ENCODE measurements at places on chromosomes 3 and 15. TPM values are rescaled to one million over a fixed set of nuclear protein-coding genes. Genes with fewer than 3 reads are reported as not detected.

HRH1 gene
- 1.4 TPM for total RNA-seq

GOLGA8H gene
- total RNA-seq, result 0.16 TPM

LSG1 gene
- total RNA-seq, result 23.4 TPM

SEMA3F gene
- total RNA-seq, result 10.2 TPM

LIPC gene
- total RNA-seq, result 1.5 TPM

DNA sequence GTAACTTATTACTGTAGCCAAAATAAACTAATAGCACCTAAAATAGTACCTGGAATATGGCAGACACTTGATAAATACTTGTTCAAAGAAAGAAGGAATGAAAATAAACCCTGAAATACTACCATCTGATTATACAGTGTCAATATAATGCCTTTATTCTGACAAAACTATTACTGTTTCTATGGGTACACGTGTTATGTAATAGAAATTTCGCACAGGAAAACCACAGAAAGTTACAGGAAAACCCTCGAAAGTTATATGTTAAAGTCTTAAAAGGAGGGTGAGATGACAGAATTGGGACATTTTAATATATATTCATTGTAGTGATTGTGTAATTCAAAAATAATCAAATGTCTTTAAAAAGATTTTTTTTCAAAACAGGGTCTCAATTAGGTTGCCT is 28.8 kb downstream of the ETFA start:
- DNase-seq, result no peak

DNA sequence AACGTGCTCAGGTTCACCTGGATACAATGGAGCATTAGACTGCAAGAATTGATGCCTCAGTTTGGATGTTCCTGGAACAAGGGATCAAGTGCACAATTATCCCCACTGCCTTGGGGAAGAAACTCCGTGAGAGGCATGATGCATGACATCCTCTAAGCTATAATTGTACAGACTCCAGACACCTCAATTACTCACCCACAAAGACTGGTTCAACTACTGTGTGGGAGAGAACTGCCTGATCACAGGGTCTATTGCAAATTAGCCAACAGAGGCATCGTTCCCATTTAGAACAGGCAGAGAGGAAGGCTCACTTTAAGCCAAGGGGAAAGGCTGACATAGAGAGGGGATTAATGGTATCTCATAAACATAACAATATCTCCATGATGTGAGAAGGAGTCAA is 43.5 kb downstream of the ARRDC4 start:
- no peak for DNase-seq

GRCh38 chr3:102979191-102979590 is 544.4 kb downstream of the ZPLD1 start:
- no peak for DNase-seq

- no peak for DNase-seq
These were observed 140.7 kb upstream of the ARPP21 start for GRCh38 chr3:35498506-35499210.

- no peak for DNase-seq
These were observed 117.1 kb downstream of the CHDH start for GRCh38 chr3:53729159-53729558.

DNA sequence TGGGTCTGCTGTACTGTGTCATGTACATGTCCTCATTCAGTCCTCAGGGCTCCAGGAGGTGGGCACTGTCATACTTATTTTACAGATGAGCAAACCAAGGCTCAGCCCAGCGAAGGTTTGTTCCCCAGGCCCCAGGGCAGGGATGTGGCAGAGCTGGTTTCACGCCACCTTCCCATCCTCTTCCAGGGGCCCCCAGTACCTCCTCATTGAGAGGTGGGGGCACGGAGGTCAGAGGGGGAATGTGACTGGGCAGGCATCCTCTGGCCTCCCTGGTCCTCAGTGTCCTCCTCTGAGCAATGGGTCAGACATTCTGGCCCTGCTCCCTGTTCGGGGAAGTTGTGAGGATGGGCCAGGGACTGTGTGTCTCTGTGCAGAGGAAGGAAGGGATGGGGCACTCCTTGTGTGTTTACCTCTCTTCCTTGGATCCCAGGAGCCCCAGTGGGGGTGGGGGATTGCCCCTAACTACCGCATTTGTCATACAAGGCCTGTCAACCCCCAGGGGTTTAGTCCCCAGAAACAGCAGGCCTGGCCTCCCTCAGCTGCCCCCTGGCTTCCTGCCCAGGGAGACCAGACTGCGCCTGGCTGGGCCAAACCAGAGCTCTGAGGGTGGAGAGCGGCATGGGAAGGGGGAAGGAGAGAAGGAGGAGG is 65.9 kb upstream of the LCTL start:
- DNase-seq, result no peak

DNA sequence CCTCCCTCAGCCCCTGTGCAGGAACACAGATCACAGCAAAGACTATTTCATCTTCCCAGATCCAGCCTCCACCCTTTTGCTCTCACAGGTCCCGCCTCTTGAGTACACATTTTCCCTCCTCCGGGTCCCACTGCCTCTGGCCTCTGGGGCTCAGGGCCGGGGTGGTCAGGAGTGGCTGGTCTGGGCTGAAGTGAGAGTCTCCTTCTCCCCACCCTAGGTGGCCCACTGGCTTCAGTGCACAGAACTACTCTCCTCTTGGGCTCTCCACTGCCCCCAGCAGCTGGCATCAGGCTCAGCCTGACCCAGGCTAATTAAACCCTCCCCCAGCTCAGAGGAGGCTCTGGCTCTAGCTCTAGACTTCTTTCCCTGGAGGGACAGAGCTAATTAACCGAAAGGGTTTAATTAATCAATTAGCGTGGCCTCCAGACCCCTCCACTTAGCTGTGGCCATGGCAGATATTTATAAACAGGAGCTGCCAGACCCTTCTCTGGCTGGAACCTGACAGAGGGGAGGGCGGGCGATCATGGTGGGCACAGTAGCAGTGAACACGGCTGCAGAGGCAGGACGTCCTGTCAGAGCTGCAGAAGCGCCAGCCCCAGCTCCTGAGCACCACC is 15.1 kb downstream of the DUSP7 start:
- no peak for DNase-seq

GRCh38 chr3:56189536-56189935 is 278.7 kb downstream of the ERC2 start:
- DNase-seq, result no peak

- DNase-seq, result no peak
These were observed 34.4 kb upstream of the IQSEC1 start for GRCh38 chr3:13107661-13108060.

DNA sequence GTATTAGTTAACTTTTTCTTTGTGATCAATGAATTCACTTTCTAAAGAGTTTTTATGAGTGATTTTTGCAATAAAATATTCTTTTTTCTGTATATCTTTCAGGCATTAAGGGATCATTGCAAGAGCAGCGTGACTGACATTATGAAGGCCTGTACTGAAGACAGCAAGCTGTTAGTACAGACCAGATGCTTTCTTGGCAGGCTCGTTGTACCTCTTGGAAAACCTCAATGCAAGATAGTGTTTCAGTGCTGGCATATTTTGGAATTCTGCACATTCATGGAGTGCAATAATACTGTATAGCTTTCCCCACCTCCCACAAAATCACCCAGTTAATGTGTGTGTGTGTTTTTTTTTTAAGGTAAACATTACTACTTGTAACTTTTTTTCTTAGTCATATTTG is 24.4 kb downstream of the SELENOT start:
- DNase-seq, result no peak

Data from left ventricle myocardium inferior (tissue), 1 donor.